HCT116 (cell line): ENCODE measurements at places on chromosomes 4 and X. TPM values are rescaled to one million over a fixed set of nuclear protein-coding genes. Genes with fewer than 3 reads are reported as not detected.

DNA sequence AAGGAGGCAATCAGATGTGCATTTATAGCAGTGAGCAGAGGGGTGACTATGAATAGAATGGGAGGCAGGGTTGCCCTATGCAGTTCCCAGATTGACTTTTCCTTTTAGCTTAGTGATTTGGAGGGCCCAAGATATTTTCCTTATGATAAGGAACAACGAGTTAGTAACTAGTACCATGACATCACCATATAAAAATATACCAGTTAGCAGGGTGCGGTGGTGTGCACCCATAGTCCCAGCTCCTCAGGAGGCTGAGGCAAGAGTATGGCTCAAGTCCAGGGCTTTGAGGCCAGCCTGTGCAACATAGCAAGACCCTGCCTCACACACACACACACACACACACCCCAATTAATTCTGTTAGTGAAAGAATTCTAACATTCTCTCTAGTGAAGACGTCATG, 53.0 kb downstream of the IL13RA2 start:
- H3K4me1 ChIP-seq, result no peaks in the 10 kb centered on the region
- no peak overlapping the region for H3K4me3 ChIP-seq
- DNase-seq, result no peak
- no peak overlapping the region for H3K27ac ChIP-seq
- no peaks in the 10 kb centered on the region for H3K36me3 ChIP-seq

- no peaks in the 10 kb centered on the region for H3K27me3 ChIP-seq
- no peak overlapping the region for H3K27ac ChIP-seq
- H3K36me3 ChIP-seq, result no peaks in the 10 kb centered on the region
- H3K4me1 ChIP-seq, result peaks cover 25% of the 10 kb centered on the region
Observed at GRCh38 chr4:117134386-117134785, 49.0 kb upstream of the TRAM1L1 start.

- no peak for DNase-seq
- H3K36me3 ChIP-seq, result no peaks in the 10 kb centered on the region
- no peak overlapping the region for H3K27ac ChIP-seq
- H3K4me1 ChIP-seq, result no peaks in the 10 kb centered on the region
Observed at GRCh38 chr4:100017637-100018310, 67.7 kb upstream of the H2AZ1 start.

FGF13 gene
- total RNA-seq, result 0.02 TPM

DNA sequence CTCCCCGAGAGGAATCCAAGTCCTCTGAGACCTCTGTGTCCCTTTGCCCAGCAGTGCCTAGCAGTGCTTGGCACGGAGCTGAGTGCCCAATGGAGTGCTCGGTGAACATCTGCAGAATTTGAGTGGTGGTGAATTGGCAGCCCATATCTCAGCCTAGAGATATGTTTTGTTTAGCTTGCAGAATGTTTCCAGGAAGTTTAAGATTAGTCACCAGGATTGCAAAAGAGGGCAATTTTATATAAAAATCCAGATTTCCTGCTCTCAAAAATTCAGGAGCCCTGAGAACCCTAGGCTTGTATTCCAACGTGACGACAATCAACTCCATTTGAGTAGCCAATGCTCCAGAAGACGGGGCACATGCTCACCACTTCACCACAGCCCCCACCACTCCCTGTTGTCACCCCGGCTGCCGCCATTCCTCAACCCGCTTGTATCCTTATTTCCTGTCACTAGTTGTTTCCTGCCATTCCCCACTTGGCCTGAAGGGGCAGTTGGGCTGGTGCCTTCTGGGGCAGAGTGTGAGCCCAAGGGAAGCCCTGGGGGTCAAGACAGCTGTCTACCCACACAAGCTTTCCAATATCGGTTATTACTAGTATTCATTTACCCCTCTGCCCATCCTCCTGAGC, 116.9 kb downstream of the EFNB1 start:
- no peaks in the 10 kb centered on the region for H3K27me3 ChIP-seq
- no peaks in the 10 kb centered on the region for H3K4me1 ChIP-seq
- H3K36me3 ChIP-seq, result no peaks in the 10 kb centered on the region
- H3K27ac ChIP-seq, result no peak overlapping the region
